ENCODE measurements at places on chromosomes 4 and X.

DNA sequence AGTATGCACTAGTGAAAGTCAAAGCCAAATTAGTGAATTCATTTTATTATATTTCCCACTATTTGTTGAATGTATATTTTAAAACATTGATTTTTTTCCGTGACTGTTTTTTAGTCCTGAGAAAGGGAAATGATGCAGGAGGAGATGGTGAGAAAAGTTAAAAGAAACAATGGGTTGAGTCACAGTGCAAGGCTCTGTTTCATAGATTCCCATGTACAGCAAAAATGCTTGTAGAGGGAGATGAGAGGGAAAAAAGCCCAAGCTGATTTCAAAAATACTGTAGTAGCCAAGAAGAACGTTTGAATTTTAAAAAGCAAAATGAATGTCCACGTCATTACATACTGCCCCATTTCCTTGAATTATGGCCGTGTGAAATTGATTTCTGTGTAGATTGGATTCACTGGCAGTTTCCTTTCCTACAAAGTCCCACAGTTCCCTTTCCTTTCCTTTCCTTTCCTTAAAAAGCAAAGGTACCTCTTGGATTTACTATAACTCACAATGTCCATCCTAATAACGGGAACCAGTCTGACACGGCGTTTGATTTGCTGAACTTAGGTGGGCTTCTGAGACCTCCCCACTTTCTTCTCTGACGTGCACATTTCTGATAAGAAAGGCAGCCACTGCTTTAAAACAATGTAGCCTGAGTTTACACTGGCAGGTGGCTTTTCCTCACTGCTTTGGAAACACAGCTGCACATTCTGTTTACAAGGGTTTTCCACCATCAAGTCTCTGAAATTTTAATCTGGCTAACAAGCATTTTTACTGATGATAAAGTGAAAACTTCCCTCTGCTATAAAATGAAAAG lies 63.7 kb downstream of the SPCS3 start:
- DNase-seq = no peak

GRCh38 chr4:111494971-111495370 lies 650.3 kb upstream of the FAM241A start:
- DNase-seq = no peak

GRCh38 chr4:74317616-74318246 lies 9.5 kb downstream of the EPGN start:
- DNase-seq = no peak

- DNase-seq = no peak
These were observed 1.7 kb upstream of the PDHA2 start for GRCh38 chr4:95838192-95838591.

DNA sequence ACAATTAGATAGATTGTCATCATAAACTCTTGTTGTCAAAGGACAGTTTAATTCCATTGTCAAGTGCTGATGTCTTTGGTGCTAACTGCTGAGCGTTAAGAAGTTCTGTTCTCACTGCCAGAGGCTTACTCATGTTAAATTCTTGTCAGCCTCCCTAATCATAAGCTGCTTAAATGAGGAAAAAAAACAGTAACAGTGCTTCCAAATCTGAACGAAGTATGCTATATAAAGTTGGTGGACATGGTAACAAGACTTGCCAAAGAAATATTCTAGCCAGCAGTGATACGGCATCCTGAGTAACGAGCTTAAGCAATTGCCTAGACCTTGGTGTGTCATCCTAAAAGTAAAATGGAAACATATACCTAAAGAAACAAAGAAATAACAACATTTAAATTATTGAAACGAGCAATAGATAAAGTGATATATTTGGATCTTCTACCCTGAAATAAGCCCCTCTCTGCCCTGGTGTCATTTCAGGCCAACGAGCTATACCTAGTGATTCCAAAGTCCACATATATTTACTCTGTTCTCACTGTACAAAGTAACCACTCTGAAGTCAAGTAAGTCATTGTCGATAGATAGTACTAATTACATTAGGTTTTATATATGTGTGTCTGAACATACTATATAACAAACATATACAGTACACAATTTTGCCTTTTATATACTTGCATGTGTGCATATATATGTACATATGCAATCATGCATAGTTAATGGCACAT lies 339.7 kb upstream of the HS3ST1 start:
- no peak for DNase-seq

DNA sequence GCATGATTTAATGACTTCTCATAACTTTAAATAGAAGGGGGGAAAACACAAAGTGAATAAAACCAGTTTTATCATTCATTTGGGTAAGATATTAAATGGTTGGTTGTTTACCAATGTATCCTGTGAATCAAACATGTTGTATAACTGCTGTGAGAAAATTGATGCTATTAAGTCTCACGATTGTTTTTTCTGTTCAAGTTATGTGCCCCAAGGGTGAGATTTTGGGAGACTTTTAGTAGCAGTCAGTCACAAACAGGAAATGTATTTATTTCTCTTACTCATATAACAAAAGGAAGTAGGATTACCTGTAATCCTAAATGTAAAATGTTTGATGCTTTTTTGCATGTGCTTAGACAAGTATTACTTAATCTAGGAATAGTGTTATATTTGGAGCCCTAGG lies 39.2 kb downstream of the MTHFD2L start:
- no peak for DNase-seq

DNA sequence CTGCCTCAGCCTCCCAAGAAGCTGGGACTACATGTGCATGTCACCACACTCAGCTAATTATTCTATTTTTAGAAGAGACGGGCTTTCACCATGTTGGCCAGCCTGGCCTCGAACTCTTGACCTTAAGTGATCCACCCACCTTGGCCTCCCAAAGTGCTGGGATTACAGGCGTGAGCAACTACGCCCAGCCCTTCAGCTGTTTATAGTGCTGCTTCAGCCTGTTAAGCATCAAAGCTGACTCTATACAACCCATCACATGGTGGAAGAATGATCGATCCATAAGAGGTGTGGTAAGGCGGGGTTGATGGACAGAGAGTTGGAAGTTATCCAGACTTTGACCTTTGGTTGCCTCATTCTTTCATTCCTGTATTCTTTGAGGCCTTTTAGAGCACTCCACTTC lies 56.2 kb upstream of the RAPGEF2 start:
- no peak for DNase-seq

- DNase-seq = no peak
These were observed 152.1 kb upstream of the MED14 start for GRCh38 chrX:40887476-40887875.

DNA sequence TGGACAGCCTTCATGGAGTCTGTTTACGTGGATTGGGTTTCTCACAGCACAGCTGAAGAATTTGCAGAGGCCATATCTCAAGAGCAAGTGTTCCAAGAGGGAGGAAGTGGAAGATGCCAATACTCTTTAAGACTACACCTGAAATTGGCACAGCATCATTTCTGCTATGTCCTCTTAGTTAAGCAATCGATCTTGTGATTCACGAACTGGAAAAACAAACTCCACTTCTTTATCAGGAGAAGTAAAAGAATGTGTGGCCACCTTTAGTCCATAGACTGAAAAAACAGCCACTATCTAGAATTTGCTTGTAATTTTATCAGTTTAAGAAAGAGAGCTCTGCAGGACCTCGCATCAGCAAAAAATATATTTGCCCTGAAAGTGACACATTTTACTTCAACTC lies 473.1 kb upstream of the ATOH1 start:
- DNase-seq = no peak

GRCh38 chrX:49147282-49147681 lies 15.3 kb upstream of the MAGIX start:
- no peak for DNase-seq

GRCh38 chrX:18931972-18932371 lies 51.9 kb downstream of the PHKA2 start:
- peak; percentile 22 for DNase-seq

DNA sequence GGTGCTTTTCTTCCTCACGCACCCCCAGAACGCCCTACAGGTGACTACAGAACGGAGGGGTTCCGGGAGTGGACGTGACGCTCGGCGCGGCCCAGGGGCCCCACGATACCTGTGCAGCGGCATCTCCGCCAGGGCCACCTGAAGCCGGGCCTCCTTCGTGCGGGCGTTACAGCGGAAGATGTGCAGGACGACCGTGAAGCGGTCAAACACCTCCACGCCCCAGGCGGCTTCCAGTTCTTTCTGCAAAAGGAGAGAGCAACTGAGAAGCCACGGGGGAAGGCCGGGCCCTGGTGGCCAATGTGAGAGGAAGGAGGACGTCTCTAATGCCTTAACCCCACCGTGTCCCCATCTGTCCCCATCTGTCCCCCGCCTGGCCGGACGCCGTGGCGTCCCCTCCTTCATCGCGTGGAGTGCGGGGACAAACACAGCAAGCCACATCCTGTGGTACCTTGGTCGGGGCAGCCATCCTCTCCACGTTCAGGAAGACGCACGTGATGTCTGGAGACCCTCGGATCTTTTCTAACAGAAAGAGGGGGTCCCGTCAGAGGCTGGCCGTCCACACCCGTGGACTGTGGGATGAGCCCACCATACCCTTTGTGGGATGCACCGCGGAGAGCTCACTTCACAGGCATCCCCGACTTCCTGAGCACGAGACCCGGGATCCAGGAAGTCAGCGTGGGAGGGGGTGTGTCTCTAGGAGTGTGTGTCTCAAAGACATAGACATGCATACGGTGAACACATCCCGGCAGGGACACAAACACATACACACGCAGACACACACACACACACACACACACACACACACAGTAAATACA lies 3.6 kb downstream of the GTPBP6 start:
- no peak for DNase-seq

GRCh38 chr4:18630218-18631110 lies 608.9 kb upstream of the LCORL start:
- DNase-seq = no peak

DNA sequence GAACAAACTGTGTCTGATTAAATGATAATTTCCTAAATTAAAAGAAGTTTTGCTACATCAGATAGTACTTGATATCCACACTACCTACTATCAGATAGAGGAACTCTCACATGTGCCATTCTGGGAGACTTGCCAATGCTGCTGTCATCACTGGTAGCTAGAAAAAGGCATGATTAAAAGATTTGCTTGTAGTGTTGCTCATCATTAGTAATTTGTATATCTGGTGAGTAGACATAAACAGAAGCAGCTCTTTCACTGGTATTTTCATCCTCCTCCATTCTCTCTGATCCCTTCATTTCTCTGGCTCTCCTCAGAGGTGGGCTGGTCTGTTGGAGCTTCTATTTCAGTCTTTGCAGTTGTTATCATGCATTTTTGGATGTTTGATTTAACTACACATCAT lies 56.0 kb downstream of the SPRY1 start:
- DNase-seq = peak; percentile 13

- peak; percentile 0 for DNase-seq
These were observed 160.3 kb downstream of the OR13H1 start for GRCh38 chrX:131704136-131704695.
